Left kidney (tissue), 8 donors: ENCODE measurements at places on chromosomes 5 and 9. TPM values are rescaled to one million over a fixed set of nuclear protein-coding genes. Genes with fewer than 3 reads are reported as not detected.

The CARTPT gene
- polyA plus RNA-seq: not detected

The PDE6A gene
- polyA plus RNA-seq: 0.25 TPM

The LMNB1 gene
- polyA plus RNA-seq: 165 TPM

The TMED7 gene
- polyA plus RNA-seq: 98.9 TPM

The TEX48 gene
- polyA plus RNA-seq: not detected

The PCDHA9 gene
- polyA plus RNA-seq: 0.03 TPM

The EXD3 gene
- polyA plus RNA-seq: 14.1 TPM
